Lung (tissue), 17 donors: ENCODE measurements at places on chromosomes 3 and 15. TPM values are rescaled to one million over a fixed set of nuclear protein-coding genes. Genes with fewer than 3 reads are reported as not detected.

Gene NRROS
- total RNA-seq: 9.7 TPM

DNA sequence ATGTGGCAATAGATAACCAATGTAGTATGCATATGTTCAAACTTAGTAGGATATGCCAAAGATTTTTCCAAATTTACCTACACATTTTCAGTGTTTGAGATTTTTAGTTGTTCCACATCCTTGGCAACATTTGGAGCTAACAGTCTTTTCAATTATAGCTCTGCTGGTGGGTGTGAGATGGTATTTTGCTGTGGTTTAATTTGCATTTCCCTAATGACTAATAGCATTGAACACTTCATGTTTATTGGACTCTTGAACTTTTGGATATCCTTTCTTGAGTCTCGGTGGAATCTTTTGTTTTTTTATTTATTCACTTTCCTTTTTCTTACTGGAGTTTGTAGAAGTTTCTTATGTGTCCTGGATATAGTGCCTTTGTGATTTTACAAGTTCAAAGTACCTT is 11.0 kb upstream of the ILDR1 start:
- H3K4me1 ChIP-seq: no peaks in the 10 kb centered on the region
- H3K27ac ChIP-seq: no peak overlapping the region
- H3K27me3 ChIP-seq: no peaks in the 10 kb centered on the region
- H3K36me3 ChIP-seq: no peaks in the 10 kb centered on the region

- H3K27ac ChIP-seq: no peak overlapping the region
- no peak for DNase-seq
- H3K36me3 ChIP-seq: no peaks in the 10 kb centered on the region
- no peaks in the 10 kb centered on the region for H3K4me1 ChIP-seq
- H3K27me3 ChIP-seq: no peaks in the 10 kb centered on the region
These were observed 1074.1 kb downstream of the SI start for GRCh38 chr3:164004205-164004604.

DNA sequence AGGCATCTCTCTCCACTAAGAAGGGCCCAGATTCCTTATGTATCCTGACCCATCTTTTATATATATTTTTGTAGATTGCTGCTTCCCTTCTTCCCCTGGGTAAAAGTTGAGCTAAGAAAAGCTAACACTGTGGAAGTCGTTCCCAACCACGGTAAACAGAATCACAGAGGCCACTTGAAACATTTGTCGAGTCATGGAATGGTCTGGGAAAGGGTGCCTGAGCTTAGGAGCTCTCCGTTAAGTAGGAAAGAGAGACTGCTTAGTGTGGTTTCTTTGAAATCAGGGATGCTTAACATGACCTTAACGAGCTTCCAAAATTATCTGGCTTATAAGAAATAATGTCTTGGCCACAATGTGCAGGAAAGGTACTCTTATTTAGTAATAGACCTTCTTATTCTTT is 45.6 kb downstream of the ARNT2 start:
- H3K4me3 ChIP-seq: no peak overlapping the region
- H3K36me3 ChIP-seq: peaks cover 3% of the 10 kb centered on the region
- peaks cover 8% of the 10 kb centered on the region for H3K4me1 ChIP-seq
- H3K27me3 ChIP-seq: no peaks in the 10 kb centered on the region
- DNase-seq: no peak

DNA sequence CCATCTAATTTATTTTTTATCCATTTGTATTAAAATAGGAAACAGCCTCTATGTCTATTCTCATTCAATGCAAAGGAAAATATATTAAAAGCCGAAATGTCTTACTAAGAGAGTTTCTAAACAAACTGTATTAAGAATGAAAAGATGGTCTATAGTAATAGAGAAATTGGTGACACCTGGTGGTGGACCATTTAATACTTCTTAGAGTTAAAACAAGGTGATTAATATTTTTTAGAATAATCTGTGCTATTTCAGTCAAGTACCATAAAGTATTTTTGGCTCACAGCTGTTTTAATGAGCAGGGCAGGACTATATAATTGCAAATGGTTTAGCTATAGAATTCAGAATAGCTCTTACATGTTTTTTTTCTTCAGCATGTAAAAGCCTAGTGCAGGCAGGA is 55.7 kb downstream of the SYNPR start:
- no peaks in the 10 kb centered on the region for H3K4me1 ChIP-seq
- no peaks in the 10 kb centered on the region for H3K36me3 ChIP-seq
- H3K4me3 ChIP-seq: no peak overlapping the region
- no peaks in the 10 kb centered on the region for H3K27me3 ChIP-seq

DNA sequence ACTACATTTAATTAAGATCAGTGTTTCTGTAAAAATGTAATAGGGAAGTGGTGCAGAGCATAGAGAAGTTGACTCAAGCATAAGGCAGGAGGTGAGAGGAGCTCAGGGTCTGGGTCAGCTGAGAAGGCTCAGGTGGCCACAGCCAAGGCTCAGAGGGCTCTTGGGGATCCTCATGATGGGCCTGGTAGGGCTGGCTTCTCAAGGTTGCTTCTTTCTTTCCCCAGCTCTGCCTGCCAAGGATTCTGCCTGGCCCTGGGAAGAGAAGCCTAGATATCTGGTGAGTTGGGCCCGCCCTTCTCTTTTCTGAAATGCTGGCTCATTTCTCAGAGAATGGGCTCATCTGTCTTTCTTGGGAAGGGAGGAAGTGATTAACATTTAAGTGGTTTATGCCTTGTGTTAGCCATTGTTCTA is 6.5 kb downstream of the ZNF589 start:
- no peaks in the 10 kb centered on the region for H3K4me1 ChIP-seq
- no peak overlapping the region for H3K27ac ChIP-seq
- no peak for DNase-seq
- H3K4me3 ChIP-seq: no peak overlapping the region
- no peaks in the 10 kb centered on the region for H3K27me3 ChIP-seq
- no peaks in the 10 kb centered on the region for H3K36me3 ChIP-seq
